ENCODE measurements at places on chromosomes 16 and 17.

GRCh38 chr17:72618001-72618509 is 474.4 kb downstream of the SLC39A11 start:
- peak overlapping the region; percentile 65 for H3K27ac ChIP-seq
- H3K4me1 ChIP-seq = peaks cover 48% of the 10 kb centered on the region
- H3K36me3 ChIP-seq = 0 out of 2 replicates have a peak, but pooled peaks cover 2% of the 10 kb centered on the region
- peak; percentile 90 for DNase-seq
- H3K4me3 ChIP-seq = peak overlapping the region; percentile 26

DNA sequence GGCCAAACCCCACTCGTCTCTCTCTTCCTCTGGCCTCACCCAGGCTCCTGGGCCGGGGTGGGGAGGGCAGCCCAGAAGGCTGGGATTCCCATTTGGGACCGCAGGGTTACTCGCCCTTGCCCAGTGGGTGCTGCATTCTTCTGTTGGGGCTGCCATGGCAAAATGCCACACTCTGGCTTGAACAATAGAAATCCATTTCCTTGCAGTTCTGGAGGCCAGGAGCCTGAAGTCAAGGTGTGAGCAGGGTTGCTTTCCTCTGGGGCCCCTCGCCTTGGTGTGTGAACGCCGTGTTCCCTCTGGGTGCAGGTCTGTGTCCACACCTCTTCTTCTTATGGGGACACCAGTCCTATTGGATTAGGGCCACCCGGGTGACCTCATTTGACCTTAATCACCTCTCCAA is 105.8 kb upstream of the GSE1 start:
- H3K27ac ChIP-seq = no peak overlapping the region
- no peaks in the 10 kb centered on the region for H3K27me3 ChIP-seq
- H3K4me3 ChIP-seq = no peak overlapping the region
- DNase-seq = no peak

GRCh38 chr16:945271-946047 is 25.3 kb downstream of the LMF1 start:
- no peaks in the 10 kb centered on the region for H3K4me1 ChIP-seq
- H3K27ac ChIP-seq = no peak overlapping the region
- H3K27me3 ChIP-seq = no peaks in the 10 kb centered on the region
- no peak for DNase-seq
- H3K4me3 ChIP-seq = no peak overlapping the region

- H3K4me3 ChIP-seq = no peak overlapping the region
- H3K27ac ChIP-seq = no peak overlapping the region
- H3K36me3 ChIP-seq = peaks cover 3% of the 10 kb centered on the region
- H3K4me1 ChIP-seq = no peaks in the 10 kb centered on the region
- H3K27me3 ChIP-seq = no peaks in the 10 kb centered on the region
Measured at GRCh38 chr16:22316411-22316811, 19.2 kb downstream of the POLR3E start.

- H3K27ac ChIP-seq = no peak overlapping the region
- H3K27me3 ChIP-seq = no peaks in the 10 kb centered on the region
- no peaks in the 10 kb centered on the region for H3K36me3 ChIP-seq
- peaks cover 6% of the 10 kb centered on the region for H3K4me1 ChIP-seq
Measured at GRCh38 chr17:27965224-27965623, 72.1 kb upstream of the LYRM9 start.

All from Caco-2 (cell line).